ENCODE measurements at places on chromosomes 13 and 19.
A peak's percentile ranks its signal among the peaks of the same experiment; 100 is the strongest.

GRCh38 chr13:91747186-91747585 lies 348.8 kb downstream of the GPC5 start:
- DNase-seq, result no peak

GRCh38 chr13:99264051-99264450 lies 5.9 kb upstream of the GPR18 start:
- DNase-seq, result no peak

DNA sequence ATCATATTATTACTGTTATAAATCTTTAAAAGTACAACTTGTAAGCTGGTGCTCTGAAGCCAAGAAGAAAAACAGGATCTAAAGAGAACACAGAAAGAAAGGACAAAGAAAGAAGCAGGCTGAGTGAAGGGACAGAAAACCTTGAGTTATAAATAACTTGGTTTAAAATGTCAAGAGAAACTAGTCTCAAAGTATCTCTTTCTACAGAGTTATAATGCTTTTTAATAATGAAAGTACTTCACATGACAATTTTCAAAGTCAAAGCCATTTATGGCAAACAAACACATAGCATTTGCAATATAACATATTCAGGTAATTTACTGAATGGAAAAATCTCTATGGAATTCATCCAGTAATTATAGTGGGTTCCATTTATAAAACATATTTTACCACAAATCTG lies 33.4 kb downstream of the CAB39L start:
- DNase-seq, result no peak

DNA sequence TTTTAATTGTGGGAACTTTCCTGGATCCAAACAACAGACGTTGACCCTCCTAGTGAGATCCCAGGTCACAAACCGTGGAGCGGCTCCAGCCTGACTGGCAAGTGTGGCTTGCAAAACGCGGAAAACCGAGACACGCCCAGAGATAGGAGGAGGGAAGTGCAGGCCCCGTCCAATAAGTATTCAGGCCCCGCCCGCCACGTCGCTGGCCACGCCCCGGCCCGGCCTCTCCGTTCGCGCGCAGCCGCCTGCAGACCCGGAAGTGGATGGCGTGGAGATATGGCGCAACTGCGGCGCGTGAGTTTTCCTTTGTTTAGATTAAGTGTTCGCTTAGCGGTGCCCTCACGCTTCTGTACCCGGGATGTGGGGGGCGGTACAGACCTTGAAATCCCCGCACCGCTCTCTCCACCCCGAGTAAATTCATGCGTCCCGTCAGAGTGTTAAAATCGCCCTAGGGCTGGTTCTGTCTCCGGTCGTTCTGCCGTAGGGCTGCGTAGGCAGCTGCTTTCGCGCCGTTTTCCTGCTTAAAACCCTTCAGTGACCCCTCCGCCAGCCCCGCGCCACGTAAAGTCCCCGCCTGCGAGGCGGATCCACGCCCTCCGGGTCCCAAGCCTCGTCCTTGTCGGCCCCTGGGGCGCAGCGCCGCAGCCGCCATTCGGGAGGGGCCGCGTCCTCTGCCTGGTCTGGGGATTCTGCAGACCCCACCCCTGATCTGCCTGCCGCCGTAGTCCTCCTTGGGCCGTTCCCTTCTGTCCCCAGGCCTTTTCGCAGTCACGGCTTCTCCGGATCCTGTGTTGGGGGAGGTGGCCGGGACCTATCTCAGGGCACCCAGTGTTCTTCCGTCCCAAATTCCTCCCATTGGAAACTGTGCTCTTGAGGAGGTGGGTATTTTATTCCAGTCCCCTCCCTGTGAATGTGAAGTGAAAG lies at the start of gene ZNF766:
TSS of gene ZNF766 (plus strand) at position 250 of the 924 bp plus-strand sequence. CDS start at position 277, 27 bp downstream.
- peak; percentile 92 for DNase-seq

DNA sequence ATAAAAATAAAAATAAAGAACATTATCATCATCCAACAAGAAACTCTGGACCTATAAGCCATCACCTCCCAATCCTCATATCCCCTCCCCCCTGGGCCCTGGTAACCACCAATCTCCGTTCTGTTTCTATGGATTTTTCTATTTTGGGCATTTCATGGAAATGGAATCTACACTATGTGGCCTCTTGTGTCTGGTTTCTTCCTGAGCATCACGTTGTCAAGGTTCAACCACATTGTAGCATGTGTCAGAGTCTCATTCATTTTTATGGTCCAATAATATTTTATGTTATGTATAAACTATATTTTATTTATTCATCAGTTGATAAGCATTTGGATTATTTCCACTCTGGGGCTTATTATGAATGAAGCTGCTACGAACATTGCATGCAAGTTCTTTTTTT lies 26.9 kb downstream of the SULT2B1 start:
- no peak for DNase-seq

- no peak for DNase-seq
Observed at GRCh38 chr19:34794066-34794960, 21.3 kb upstream of the ZNF599 start.

- DNase-seq, result peak; percentile 21
Observed at GRCh38 chr13:110616103-110617101, 1.1 kb downstream of the NAXD start.

DNA sequence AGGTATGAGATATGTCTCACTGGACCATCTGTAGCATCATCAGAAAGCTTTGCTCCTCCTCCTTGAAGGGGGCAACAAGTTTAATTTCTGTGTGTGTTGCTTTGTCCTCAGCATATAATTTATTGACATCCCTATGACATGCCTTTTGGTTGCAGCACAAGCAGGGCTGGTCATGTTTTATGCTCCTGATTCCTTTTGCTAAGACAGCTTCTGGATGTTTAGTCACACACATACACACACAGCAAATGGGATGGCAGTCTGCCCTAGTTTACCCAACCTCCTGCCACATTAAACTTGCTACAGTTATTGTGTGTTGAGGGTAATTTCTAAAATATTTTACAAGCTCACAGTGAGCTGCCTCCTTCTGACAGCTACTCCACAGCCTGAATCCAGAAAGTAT lies 217.9 kb upstream of the RXFP2 start:
- DNase-seq, result no peak

DNA sequence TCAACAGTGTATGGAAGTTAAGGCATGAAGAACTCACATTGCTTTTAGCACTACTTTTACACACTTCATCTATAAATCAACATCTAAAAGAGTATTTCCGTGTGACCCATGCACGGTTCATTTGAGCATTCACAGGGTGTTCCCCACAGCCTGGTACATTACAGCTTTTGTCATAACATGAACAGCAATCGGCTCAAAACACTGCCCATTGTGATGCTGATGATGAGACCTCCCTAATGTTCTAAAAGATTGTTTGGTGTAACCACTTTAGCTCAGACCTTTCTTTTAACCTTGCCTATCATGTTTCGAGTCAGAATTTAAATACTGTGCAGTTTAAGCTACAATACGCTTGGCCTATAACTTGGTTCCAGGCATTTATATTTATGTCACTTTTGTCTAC lies 4.1 kb upstream of the KLF5 start:
- no peak for DNase-seq

GRCh38 chr13:21461131-21461530 lies 2.0 kb upstream of the ZDHHC20 start:
- no peak for DNase-seq

GRCh38 chr13:67299751-67300150 lies 69.6 kb upstream of the PCDH9 start:
- no peak for DNase-seq
